ENCODE measurements at places on chromosomes 16 and 17. TPM values are rescaled to one million over a fixed set of nuclear protein-coding genes. Genes with fewer than 3 reads are reported as not detected.

DNA sequence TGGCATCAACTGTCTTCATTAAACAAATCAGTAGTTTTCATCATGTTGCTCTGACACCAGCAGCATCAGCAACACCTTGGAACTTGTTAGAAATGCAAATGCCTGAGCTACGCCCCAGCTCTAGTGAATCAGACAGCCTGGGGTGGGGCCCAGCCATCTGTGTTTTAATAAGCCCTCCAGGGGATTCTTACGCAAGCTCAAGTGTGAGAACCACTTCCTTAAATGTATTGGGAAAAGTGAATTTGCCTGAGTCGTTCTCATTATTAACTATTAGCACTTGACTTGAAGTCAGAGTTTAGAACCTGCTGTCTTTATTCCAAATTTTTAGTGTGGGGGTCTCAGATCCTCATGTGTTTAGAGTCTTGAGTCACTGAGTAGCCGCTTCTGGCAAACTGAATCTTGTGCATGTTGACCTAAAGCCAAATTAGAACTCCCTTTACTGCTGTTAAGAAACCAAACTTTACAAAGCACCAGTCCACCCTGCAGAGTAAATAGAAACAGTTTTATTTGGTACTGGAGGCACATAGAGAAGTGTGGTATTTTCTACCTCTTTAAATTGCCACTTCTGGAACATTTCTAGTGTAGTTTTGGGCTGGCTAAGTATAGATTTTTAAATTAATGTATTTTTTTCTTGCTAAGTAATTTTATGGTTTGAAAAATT, 137.4 kb upstream of the COX10 start:
- DNase-seq: peak; percentile 13

- DNase-seq: no peak
These were observed 291.9 kb upstream of the ZFHX3 start for GRCh38 chr16:73339821-73340220.

GRCh38 chr17:29594519-29595090, 1.7 kb downstream of the ANKRD13B start:
- no peak for DNase-seq

DNA sequence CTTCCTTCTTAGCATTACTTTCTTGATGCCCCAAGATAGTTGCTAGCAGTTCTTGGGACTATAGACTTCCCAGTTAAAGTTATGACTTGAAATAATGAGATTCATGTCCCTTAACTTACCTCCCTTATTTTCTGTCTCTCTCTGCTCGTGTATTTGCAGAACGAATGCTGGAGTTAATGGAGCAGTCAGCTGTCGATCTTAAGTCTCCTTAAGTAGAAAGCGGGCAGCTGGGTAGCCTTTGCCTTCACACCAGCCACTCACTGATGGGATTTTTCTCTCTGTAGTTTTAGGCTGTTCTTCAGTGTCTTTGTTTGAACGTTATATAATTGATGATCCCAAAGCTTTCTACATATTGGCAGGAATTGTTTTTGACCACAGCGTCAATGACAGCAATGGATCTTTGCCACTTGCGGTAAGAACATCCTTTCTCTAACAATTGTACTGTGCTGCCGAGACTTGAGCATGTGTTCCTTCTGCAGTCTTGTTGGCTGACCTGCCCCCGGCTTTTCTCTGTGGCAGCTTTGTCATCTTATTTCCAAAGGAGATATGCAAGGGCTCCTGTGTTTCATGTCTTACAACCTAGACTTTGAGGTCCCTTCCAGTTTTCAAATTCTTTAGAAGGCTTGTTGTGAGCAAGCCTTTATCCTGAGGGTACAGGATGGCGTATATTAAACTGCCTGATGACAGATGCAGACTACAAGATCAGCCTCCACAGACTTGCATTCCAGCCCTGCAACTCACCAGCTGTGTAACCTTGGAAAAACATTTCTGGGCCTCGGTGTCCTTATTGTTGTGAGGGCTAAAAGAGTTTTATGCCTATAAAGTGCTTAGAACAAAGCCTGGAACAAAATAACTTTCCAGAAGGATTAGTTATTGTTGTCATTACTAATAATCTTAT, 25.1 kb upstream of the ABCA3 start:
- DNase-seq: no peak

DNA sequence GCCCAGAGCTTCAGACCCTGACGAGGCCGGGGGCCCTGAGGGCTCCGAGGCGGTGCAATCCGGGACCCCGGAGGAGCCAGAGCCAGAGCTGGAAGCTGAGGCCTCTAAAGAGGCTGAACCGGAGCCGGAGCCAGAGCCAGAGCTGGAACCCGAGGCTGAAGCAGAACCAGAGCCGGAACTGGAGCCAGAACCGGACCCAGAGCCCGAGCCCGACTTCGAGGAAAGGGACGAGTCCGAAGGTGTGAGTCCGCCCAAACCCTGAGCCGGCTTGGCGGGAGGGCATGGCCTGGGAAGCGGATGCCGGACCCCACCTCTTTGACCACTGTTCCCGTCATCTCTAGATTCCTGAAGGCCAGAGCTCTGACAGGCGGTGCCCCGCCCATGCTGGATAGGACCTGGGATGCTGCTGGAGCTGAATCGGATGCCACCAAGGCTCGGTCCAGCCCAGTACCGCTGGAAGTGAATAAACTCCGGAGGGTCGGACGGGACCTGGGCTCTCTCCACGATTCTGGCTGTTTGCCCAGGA, 4.4 kb downstream of the NOL3 start:
- DNase-seq: no peak

- no peak for DNase-seq
These were observed 948.1 kb downstream of the KCNJ2 start for GRCh38 chr17:71117466-71117865.

DNA sequence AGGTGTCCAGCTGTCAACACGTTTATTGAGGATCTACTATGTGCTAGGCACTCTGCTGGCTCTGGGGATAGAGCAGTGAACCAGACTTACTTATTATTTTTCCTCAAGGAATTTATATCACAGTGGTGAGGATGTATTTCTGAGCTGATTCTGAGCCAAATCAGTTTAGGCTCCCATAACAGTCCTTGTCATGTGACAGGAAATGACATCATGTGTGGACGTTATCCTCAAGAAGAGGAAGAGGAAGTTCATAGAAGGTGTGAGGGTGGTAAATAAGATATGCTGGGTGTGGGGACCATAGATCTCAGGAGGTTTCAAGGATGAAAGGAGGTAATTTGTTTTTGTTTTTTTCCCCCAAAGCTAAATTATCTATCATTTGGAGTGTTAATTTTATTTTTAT, 873.5 kb upstream of the EEF2KMT start:
- DNase-seq: no peak

DNA sequence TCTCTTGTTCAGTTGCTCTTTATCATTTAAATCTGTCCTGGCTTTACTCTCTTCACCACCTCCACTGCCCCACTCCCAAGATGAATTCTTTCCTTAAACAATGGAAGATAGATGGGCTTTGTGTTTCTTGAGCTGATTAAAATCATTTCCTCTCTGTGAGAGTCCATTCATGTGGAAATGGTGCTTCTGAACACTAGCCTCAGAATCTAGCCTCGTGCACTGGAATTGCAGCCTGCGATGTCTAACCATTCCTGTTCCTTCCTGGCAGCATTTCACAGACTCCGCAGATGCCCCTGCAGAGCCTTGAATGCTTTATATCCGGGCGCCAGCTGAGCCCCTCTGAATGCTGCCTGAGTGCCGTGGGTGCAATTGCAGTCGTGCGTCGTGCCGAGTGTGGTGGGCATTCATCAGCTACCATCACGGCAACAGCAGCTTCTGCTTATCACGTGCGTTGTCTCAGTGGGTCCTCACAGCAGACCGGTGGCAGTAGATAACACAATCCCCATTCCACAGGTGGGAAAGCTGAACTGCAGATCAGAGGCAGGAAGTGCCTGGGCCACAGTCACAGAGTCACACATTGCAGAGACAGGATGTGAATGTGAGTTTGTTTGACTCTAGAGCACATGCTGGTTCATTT, 172.8 kb upstream of the WSCD1 start:
- no peak for DNase-seq

GRCh38 chr17:48052956-48053757, 5.0 kb downstream of the NFE2L1 start:
- peak; percentile 58 for DNase-seq

DNA sequence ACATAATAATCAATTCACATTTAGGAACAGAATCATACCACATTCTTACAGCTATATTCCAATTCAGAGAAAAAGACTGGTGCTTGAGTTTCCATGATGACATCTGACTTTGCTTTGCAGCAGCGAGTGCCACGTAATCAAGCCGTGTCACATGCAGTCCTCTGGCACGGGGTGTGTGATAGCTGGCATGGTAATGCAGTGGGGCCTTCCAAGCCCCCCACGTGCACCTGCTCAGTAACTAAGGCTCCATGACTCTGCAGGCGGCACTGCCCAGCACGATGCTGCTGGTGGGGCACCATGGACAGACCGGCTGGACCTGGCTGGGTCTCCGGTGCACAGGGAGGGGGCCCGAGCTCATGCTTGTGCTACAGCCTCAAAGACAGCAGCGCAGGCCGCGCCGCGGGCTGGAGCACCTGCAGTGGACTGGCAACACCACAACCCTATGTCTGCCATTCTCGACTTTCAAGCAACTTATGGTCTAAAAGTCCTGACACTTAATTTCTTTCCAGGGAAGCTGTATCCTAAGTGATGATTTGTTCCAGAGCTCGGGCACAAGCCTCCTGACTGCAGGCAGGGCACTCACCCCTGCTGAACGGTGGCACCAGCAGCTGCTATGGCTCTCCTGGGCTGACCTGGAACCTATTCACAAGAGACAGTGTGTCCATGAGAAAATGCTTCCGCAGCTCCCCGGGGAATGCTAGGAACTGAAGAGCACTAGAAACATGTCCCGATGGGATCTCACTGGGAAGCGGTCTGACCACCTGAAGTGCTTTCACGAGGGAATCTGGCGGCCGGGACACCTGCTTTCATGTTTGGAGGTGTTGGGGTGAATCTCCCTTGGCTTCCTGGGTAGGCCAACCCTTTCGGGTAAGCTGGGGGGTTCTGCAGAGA, 99.5 kb upstream of the DNAH17 start:
- DNase-seq: no peak

DNA sequence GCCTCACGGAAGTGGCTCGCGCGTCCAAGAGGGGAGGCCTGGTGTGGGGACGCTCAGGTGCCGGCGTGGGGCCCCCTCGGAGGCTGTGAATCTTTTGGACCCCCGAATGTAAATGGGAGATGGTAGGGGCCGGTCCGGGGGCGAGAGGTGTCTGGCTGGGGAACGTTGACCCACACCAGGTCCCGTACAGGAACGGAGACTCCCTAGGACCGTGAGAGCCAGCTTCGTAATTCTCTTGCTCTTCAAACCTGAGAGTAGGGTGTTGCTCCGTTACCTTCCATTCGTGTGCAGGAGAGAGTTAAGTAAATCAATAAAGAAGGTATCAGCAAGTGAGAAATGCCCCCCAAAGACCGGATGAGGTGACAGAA, 481 bp downstream of the LYRM1 start:
- no peak for DNase-seq

DNA sequence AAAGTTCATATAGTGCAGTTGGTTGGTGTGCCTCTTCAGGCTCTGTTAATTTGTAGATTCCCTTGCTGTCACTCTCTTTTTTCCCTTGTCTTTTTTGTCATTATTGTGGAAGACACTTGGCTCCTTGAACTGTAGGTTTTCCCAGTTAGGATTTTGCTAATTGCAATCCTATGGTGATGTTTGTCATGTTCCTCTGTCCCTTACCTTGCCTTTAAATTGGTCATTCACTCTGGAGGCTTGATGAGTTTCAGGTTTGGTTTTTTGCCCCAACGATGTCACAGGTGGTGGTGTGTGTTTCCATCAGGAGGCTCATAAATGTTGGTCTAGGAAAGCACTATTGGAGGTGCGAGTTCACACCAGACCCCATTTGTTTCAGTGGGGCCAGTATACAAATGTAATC, 383.7 kb downstream of the SNX29 start:
- DNase-seq: no peak

- no peak for DNase-seq
These were observed 2451.0 kb downstream of the TP53TG3F start for GRCh38 chr16:35910409-35910808.

GRCh38 chr17:28381141-28381825, 9.8 kb downstream of the SARM1 start:
- no peak for DNase-seq

GRCh38 chr16:82439678-82440293, 187.0 kb upstream of the CDH13 start:
- DNase-seq: no peak

DNA sequence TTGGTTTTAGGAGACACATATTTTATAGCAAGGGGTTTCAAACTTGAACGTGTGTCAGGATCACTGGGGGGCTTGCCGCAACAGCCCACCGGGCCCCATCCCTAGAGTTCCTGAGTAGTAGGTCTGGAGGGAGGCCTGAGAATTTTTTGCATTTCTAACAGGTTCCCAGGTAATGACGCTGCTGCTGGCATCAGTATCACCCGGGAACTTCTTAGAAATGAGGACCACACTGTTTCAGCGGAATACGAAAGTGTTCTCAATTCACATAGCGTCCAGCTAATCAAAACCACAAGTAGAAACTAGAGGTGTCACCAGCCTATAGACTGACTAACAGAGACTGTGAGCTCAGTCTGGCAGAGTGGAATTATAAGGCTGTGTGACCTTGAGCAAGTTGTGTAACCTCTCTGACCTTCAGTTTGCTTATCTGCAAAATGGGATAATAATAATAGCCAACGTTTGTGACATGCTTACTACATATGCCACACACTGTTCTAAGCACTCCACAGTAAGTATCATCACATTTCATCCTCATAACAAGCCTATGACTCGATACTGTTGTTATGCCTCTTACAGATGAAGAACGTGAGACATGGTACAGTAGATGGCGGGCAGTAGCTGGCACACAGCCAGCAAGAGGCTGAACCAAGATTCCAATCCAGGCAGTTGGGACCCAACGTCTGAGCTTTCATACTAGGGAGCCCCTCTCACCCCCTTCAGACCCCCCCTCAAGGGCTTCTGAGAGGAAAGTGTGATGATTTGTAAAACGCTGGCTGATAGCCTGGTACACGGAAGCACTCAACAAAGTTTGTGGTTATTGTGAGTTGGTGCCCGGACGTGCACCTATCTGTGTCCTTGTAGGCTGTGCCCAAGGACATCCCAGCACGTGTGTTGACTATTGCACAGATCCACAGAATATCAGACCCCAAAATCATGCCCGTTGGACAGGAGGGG, 4.6 kb upstream of the ICAM2 start:
- no peak for DNase-seq

GRCh38 chr17:45104907-45105624, 27.2 kb downstream of the PLCD3 start:
- no peak for DNase-seq

- no peak for DNase-seq
These were observed 624.3 kb downstream of the MAF start for GRCh38 chr16:78976212-78976611.

GRCh38 chr16:48041981-48042421, 113.8 kb downstream of the ABCC12 start:
- no peak for DNase-seq

- DNase-seq: no peak
These were observed 6.4 kb upstream of the SPACA3 start for GRCh38 chr17:32985050-32985756.

Gene NEUROD2
- total RNA-seq: not detected

Gene TBC1D3C
- total RNA-seq: not detected

Gene ANKS4B
- 0.78 TPM for total RNA-seq

Gene COL1A1
- 11.2 TPM for total RNA-seq

Gene RRAD
- total RNA-seq: not detected

Gene OSGIN1
- total RNA-seq: 4.0 TPM

Gene PRR11
- not detected for total RNA-seq

Gene TMEM114
- total RNA-seq: not detected

Data from body of pancreas (tissue), 4 donors.